ENCODE measurements at places on chromosomes 16 and 17. TPM values are rescaled to one million over a fixed set of nuclear protein-coding genes. Genes with fewer than 3 reads are reported as not detected.

GRCh38 chr17:15891318-15891717 is 53.6 kb upstream of the ADORA2B start:
- no peak for DNase-seq

- DNase-seq: no peak
These were observed 9.9 kb downstream of the C17orf100 start for GRCh38 chr17:6661464-6661848.

The HEXIM2 gene
- total RNA-seq: 7.0 TPM

DNA sequence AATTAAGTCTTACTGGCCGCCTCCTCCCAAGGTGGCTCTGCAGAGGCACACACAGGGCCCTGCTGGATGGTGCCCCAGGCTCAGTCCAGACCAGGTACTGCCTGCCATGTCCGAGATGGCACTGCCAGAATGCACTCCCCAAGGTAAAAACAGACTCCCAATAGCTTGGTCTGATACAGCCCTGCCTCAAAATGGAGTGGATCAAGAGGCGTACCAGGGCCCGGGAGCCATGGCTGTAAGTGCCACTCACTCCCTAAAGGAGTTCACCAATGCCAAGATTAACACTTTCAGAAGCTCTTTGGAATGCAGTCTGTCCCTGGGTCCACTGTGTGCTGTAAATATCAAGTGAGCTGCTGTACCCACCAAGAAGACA is 576 bp upstream of the MYO18A start:
- DNase-seq: no peak

The FBXW10 gene
- not detected for total RNA-seq

The CACNG1 gene
- total RNA-seq: not detected

The CES5A gene
- not detected for total RNA-seq

- DNase-seq: no peak
These were observed 43.3 kb downstream of the RANBP10 start for GRCh38 chr16:67763066-67763465.

The CD300C gene
- 0.31 TPM for total RNA-seq

Measured in heart left ventricle (tissue), 16 donors.